ENCODE measurements at places on chromosomes 4 and X.

GRCh38 chrX:110384490-110384889, 25.8 kb downstream of the RTL9 start:
- no peak for DNase-seq

DNA sequence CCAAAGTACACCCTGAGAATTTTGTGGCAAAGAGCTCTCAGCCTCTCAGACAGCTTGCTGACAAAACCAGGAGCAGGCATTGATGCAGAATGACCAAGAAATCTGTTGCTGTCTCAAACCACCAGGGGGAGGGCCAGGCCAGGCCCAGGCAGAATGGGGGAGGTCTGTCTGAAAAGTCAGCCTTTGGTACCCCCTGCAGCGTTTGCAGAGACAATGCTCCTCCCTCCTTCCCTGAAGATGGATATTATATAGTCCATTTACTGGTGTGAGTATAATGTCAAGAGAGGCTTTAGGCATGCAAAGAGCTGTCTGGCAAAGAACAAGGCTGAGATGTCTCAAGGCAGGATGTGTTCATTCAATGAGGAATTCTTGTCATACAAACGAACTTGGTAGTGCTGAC, 52.9 kb upstream of the TRPC5OS start:
- DNase-seq, result no peak

DNA sequence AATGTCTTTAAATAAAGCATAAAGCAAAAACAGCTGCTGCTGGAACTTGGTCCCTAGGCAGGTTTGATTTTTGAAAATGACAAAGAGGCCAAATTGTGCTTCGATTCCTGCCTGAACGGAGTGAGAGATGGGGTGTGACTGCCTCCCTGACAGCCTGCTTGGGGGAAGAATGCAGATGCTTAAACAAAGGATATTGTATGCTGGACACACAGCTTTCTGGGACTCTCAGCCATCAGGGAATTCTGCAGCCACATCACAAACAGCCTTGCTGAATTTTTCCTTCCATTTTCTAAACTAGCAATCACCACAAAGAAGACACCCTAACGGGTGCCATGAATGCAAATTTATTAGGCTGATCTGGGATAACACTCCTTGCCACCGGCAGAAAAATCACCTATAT, 83.9 kb upstream of the CPEB2 start:
- no peak for DNase-seq

- no peak for DNase-seq
Measured at GRCh38 chrX:21490341-21490740, 116.1 kb downstream of the CNKSR2 start.

GRCh38 chr4:97330917-97331316, 812.4 kb downstream of the STPG2 start:
- DNase-seq, result no peak
